Urothelium cell line (cell line): ENCODE measurements at places on chromosomes 6 and 20.
A peak's percentile ranks its signal among the peaks of the same experiment; 100 is the strongest.

DNA sequence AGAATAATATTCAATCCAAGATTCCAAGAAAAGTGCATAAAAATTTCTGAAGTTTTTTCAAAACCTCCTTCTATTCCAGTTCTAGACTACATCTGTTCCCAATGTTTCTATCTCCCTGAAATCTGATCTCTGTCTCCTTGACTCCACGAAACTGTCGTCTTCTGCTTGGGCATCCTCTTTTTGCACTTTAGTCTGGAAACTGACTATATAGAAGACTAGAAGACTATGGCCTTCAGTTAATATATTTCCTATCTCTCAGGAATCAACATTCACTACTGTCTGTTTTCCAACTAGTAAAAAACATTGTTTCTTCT lies 745.4 kb upstream of the ADGRB3 start:
- DNase-seq: no peak

- no peak for DNase-seq
Measured at GRCh38 chr6:89269981-89270380, 45.1 kb downstream of the GABRR2 start.

GRCh38 chr6:124888581-124889371 lies 73.5 kb upstream of the RNF217 start:
- DNase-seq: no peak

- DNase-seq: no peak
Measured at GRCh38 chr6:3331971-3332370, 73.2 kb downstream of the PSMG4 start.

DNA sequence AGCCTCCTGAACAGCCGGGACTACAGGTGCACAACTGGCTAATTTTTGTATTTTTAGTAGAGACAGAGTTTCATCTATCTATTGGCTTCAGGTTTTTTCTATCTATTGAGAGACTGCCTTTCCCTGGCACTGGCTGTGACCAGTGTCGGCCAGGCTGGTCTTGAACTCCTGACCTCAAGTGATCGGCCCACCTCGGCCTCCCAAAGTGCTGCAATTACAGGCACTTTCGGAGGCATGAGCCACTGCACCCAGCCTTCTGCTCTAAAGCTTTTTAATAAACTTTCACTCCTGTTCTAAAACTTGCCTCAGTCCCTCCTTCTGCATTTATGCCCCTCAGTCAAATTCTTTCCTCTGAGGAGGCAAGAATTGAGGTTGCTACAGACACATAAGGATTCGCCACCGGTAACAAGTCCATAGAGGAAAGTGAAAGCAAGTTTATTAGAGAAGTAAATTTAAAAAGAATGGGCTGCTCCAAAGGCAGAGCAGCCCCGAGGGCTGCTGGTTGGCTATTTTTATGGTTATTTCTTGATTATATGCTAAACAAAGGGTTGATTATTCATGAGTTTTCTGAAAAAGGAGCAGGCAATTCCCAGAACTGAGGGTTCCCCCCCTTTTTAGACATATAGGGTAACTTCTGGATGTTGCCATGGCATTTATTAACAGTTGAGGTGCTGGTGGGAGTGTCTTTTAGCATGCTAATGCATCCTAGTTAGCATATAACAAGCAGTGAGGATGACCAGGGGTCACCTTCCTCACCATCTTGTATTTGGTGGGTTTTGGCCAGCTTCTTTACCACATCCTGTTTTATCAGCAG lies 44.8 kb upstream of the RNGTT start:
- no peak for DNase-seq

GRCh38 chr20:6829510-6830116 lies 62.1 kb downstream of the BMP2 start:
- DNase-seq: no peak

- peak; percentile 3 for DNase-seq
Measured at GRCh38 chr6:96016334-96017069, 728 bp downstream of the FUT9 start.

DNA sequence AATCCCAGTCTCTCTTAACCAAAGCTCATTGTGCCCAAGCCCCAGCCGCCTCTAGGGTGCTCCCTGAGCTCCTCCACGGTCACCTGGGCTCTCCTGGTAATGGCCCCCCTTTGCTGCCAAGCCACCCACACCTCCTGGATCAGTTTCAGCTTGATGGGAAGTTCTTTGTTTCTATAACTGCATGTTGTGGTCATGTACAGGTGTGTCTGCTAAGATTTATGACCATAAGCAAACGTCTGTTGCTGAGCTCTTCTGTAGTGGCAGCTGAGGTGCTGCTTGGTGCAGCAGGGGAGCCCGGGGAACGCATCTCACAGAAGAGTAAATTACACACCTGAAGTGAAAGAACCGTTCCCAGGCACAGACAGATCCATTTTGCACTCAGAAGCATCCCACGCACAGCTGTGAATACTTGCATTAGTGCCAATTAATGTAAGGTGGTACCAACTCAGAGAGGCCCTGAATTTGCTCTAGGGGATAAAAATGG lies 194.6 kb upstream of the ARID1B start:
- peak; percentile 55 for DNase-seq

- no peak for DNase-seq
Measured at GRCh38 chr6:13135152-13135551, 193.2 kb downstream of the TBC1D7 start.

DNA sequence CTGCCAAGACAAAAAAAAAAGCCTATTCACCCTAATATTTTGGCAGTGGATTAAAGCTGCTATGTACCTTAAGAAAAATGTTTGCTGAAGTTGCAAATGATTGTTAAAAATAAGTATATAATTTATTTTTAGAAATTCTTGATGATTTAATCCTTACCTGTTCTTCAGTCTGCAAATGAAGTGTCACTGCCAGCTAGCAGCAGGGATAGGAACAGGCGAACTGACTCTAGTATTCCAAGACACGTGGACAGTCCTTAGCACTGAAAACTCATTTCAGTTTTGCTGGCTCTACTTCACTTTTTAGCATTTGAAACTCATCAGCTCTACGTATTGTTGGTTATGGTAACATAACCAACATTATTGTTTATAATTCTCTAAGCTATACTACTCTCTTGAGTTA lies 204.4 kb upstream of the ID4 start:
- DNase-seq: no peak

DNA sequence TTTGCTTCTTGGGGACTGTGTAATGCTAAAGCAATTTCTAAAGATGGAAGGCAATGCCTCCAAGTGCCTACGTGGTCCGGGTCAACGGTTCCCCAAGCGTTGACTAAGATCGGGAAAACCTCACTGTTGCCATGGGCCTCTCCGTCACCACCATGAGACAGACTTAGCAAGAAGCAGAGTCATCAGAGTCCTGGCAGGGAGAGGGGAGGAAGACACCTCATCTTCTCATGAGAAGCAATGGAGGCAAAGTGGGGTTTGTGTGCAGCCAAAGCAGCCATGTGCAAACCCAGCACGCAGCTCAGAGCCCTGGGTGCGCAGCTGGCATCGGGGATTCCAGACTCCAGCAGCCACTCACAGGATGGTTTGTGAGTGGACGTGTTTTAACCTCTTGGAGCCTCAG lies 111.4 kb downstream of the SYNDIG1 start:
- no peak for DNase-seq

DNA sequence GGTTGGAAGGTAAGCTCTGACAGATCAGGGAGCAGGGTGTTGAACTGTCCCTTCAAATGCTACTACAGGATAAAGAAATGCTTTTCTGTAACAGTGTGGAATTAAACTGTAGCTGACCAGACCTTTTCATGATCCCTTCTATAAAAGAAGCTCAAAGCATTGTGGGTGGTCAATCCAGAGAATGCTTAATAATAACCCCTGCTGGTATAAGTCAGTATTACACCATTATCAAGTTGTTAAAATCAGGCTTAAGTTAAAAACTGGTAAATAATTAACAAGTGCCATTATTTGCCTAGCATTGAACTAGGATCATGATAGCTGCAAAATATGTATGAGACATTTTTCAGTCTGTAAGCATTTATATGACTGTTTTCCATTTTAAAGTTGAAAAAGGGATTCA lies 468.9 kb downstream of the PKHD1 start:
- no peak for DNase-seq

- DNase-seq: peak; percentile 27
Measured at GRCh38 chr6:89952686-89953085, 58.4 kb downstream of the GJA10 start.

- no peak for DNase-seq
Measured at GRCh38 chr6:52909531-52909930, at the start of gene GSTA3. GSTA3 (minus strand) TSS chr6:52909698; CDS start chr6:52905834, 3,864 bp downstream.

DNA sequence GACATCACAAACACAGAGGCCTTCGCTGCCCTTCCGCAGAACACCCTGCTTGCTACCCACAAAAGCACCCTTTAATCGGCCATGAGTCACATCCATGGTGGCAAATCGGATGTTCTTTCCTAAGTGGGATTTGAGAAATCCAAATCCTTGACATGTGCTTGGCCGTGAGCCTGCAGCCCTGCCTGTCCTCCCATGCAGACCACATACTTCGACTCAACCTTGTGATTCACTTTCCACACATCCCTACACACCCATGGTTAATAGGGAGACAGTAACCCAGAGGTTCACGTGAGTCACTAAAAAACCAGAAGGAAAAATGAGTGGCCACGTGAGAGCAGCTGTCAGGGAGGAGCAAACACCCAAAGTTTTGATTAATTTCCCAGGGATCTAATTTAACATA lies 19.4 kb downstream of the RAMACL start:
- peak; percentile 80 for DNase-seq

- DNase-seq: no peak
Measured at GRCh38 chr6:133169901-133170300, 71.3 kb upstream of the EYA4 start.

- no peak for DNase-seq
Measured at GRCh38 chr6:80217794-80218193, 111.3 kb downstream of the BCKDHB start.

DNA sequence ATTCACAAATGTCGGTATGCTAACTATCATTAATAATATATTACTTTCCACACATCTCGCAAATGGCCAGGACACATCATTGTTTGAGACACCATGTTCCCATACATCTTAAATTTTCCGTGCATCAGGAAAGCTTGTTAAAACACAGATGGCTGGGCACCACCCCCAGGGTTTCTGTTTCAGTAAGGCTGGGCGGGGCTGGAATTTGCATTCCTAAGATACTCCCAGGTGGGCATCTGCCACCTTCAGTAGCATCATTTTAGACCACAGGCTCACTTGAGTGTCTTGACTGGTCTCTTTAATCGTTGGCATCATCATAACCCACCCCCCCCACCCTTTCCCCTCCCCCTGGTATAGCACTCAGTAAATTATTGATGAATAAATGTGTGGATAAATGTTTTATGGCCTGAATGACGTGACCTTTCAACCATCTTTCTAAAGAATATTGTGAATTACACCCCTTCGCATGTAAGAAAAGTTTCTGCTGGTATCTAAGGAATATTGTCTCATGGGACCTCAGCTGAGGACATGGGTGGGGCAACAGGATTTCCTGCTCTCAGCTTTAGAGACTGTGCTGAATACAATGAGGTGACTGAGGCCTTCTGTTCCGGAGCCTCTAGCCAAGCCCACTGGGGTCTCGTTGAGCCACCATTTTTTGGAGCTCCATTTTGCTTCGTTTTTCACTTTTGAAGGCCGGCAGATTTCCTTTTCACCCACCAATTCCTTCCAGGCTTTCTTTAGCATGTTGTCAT lies 124.1 kb upstream of the NEDD9 start:
- DNase-seq: no peak

DNA sequence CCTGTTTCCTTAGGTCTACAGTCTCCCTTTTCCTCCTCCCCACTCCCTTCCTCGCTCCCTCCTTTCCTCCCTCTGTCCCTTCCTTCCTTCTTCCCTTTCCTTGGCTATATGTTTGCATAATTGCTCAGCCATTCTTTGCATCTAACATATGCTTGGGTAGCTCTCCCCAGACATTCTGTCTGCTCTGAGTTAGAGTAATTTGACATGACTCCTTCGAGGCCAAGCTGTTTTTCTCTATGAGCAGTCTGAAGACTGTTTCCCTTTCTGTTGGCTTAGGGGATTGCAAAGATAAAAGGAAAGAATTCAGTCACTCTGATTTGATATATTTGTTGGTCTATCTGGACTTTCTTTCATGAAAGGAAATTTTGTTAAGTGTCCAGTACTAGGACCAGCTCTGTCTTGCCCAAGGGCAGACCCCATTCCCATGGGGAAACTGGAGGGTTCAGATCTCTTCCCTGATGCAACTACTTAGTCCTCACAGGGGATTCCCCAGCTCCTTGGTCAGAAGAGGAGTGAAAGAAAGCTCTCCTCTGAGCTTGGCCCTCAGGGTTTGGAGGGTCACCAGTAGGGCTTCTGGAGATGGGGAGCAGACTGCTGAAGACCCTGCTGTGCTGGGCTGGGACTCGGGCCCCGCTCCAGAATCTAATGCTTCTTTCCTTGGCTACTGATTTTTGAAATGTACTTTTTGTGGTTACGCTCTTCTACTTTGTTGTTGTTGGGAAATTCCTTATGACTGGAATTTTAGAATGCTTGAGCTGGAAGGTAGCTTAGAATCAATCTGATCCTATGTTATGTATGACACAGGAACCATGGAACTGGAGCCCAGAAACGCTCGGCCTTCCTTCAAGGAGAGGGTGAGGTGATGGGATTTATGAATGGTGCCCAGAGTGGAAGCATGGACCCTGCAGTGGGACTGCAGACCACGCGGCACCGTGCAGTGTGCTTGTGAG lies 63.7 kb upstream of the SLC22A23 start:
- no peak for DNase-seq

DNA sequence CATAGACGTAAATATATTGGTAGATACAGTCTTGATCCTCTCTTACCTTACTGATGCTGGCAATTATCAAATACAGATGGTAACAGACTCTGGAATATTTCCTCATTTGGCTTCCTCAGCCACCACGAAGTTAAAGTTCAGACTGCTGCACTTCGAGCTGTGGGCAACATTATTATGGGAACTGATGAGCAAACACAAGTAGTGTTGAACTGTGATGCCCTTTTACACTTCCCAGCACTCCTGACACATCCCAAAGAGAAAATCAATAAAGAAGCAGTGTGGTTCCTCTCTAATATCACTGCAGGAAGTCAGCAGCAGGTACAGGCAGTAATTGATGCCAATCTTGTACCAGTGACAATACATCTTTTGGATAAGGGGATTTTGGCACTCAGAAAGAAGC lies 162.7 kb upstream of the NT5E start:
- DNase-seq: no peak

GRCh38 chr6:111263837-111264236 lies 176.5 kb downstream of the SLC16A10 start:
- peak; percentile 17 for DNase-seq

DNA sequence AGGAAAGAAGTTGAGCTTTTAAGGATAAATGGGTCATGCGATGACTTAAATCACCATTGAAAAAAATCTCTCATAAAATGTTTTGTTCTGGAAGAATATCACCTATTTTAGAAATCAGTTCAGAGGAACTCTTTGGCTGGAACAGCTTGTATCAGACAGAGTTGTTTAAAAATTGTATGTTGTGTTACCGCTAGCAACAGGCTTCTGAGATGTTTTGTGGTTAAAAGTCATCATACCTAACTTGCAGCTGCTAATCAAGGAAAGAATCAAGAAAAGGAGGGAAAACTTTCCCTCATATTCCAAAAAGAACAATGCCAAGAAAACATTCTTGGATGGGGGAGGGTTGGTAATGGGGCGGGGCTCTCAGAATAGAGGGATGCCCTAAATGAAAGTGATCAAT lies 220.7 kb upstream of the CITED2 start:
- no peak for DNase-seq
